ENCODE measurements at places on chromosomes 7 and 10.

- DNase-seq = no peak
These were observed 200.0 kb downstream of the WDR11 start for GRCh38 chr10:121051171-121051570.

GRCh38 chr7:22447762-22448161 lies 52.2 kb downstream of the STEAP1B start:
- no peak for DNase-seq

- DNase-seq = no peak
These were observed 9.8 kb downstream of the RBP4 start for GRCh38 chr10:93591065-93591808.

GRCh38 chr10:5895804-5896203 lies 5.8 kb downstream of the FBH1 start:
- DNase-seq = no peak

DNA sequence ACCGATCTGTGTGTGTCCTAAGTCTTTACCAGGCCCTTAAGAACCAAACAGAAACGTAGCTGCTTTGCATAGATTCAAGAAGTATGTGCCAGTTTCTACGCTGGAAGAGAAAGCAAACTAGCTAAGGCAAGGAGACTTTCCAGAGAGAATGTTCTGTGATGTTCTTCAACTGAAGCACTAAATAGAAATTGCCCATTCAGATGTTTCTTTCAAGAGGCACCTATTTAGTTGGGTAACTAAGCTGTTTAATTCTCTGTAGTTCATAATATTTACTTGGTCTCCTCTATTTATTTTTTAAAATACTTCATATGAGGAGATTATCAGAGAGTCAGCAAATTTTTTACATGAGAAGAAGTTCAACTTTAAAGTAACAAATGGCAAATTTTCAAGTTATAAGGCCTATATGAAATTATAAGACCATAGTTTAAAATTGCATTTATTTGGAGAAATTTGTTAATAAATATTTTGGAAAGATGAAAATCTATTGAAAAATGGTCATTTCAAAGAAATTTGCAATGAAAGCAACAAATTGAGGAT lies 279.0 kb downstream of the NEBL start:
- no peak for DNase-seq

- DNase-seq = no peak
These were observed 27.4 kb upstream of the CAPZA2 start for GRCh38 chr7:116834815-116835504.

- DNase-seq = no peak
These were observed 69.6 kb downstream of the AKAP9 start for GRCh38 chr7:92010215-92010614.

GRCh38 chr7:141847996-141848395 lies 6.7 kb upstream of the PRSS37 start:
- DNase-seq = no peak

- DNase-seq = no peak
These were observed 49.2 kb downstream of the HERPUD2 start for GRCh38 chr7:35645691-35646090.

DNA sequence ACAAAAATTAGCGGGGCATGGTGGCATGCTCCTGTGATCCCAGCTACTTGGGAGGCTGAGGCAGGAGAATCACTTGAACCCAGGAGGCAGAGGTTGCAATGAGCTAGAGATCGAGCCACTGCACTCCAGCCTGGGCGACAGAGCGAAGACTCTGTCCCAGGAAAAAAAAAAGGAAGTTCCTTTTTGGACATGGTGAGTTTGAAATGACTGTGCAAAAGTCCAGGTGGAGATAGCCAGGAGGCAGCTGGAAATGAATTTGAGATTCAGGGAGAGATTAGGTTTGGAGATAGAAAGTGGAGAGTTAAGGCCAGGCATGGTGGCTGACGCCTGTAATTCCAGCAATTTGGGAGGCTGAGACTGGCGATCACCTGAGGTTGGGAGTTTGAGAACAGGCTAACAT lies 139.1 kb downstream of the MARCHF5 start:
- no peak for DNase-seq

All from activated T-helper 1 cell treated with Interleukin-2 at 50 U/mL for 16 hours (primary cell).